ENCODE measurements at places on chromosomes 2 and 18.

DNA sequence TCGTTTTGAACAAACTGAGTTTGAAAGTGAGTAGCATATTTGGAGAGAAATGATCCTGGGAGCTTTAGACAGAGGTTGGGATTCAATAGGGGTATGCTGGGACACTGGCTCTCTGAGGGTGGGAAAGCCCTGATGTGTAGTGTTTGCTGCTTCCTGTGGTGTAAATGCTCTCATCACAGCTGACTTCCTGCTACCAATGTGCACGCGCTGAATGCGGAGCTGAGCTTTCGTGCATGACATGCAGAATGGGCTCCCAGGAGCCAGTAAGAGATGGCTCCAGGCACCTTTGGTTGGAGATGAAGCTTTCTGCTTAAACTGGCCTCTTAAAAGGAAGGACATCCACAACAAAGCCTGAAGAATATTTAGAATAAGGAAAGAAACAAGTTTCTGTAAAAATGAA, 224.1 kb upstream of the CCDC150 start:
- no peaks in the 10 kb centered on the region for H3K4me1 ChIP-seq
- no peaks in the 10 kb centered on the region for H3K36me3 ChIP-seq
- peaks cover 20% of the 10 kb centered on the region for H3K27me3 ChIP-seq
- no peak overlapping the region for H3K27ac ChIP-seq
- DNase-seq = no peak

GRCh38 chr18:13576598-13576997, 149.8 kb downstream of the FAM210A start:
- no peak overlapping the region for H3K27ac ChIP-seq
- H3K27me3 ChIP-seq = no peaks in the 10 kb centered on the region
- H3K4me1 ChIP-seq = peaks cover 35% of the 10 kb centered on the region
- no peaks in the 10 kb centered on the region for H3K36me3 ChIP-seq
- H3K4me3 ChIP-seq = no peak overlapping the region

DNA sequence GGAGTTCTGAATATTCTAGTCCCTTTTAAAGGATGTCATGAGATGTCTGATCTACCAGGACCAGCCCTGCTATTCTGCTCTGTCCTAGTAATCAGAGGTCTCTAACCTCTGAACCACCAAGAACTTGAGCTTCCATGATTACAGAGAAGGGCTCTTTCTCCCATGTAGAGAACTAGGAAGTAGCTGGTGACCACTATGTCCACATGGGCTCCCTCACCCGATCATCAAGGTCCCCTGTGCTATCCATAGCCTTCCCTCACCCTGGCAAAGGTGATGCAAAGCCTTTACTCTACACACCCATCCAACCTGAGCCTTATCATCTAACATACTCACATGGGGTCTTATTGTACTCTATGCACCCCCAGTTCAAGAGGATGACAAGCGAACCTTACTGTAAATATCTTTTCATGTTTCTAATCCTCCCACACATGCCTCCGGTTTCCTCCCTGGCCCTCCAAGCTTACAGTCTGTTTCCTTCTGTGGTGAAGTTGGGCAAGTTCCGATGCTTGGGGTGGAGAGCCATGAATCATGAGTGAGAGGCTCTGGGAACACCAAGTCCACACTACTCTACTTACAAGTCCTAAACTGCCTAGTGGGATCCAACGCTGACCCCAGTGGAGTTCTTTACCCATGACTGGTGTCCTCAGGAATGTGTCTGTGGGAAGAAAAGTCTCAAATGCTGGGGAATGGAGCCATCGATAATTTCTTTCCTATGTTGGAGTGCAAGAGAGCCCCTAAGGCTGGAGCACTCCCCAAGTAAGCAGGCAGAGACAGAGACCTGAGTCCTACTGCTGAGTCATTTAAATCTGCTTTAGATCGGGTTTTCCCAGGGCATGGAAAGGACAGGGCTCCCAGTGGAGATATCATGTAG, 73.3 kb upstream of the KLF7 start:
- H3K27ac ChIP-seq = no peak overlapping the region
- peaks cover 2% of the 10 kb centered on the region for H3K27me3 ChIP-seq
- DNase-seq = no peak
- H3K4me3 ChIP-seq = no peak overlapping the region
- H3K36me3 ChIP-seq = no peaks in the 10 kb centered on the region

- H3K27me3 ChIP-seq = no peaks in the 10 kb centered on the region
- peak overlapping the region; percentile 47 for H3K27ac ChIP-seq
- no peak overlapping the region for H3K4me3 ChIP-seq
- H3K4me1 ChIP-seq = no peaks in the 10 kb centered on the region
- H3K36me3 ChIP-seq = peaks cover 18% of the 10 kb centered on the region
Measured at GRCh38 chr2:61247204-61247812, 85.3 kb downstream of the C2orf74 start.

DNA sequence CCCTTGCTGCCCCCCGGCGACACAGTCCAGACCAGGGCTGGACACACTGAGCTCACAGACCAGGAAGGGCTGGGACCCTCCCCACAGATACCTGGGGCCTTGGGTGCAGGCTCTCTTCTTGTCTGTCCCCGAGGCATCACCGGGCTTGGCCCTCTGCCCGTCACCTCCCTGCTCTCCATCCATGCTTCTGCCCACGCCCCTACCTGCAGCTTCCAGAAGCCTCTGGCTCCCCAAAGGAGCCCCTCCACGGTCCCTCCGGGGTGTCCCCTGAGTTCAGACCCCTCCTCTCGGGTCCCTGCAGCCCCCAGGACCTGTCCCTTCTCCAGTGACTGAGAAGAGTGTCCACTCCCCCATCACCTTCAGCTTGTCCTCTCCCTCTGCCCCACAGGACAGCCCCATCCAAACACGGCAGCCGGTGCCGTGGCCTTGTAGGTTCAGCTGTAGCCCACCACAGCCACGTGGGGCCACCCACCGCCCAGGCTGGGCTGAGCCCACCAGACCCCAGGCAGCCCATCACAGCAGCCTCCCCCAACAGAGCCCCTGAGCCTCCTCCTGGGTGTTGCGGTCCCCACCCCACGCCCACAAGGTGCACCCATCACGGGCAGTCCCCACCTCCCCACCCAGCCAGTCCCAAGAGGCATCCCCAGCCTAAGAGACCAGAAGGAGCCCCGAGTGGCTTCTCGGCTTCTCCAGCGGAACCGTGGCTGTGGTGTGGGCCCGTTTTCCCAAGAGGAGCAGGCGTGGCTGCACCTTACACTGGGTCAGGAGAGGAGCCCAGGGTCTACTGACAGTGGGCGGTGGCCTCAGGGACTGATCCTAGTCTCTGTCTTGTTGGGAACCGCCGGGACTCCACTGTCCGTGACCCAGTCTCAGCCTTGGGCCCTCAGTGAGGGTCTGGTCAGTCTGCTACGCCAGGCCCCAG, 53.1 kb downstream of the RAMP1 start:
- no peak for DNase-seq
- H3K27ac ChIP-seq = no peak overlapping the region
- peaks cover 8% of the 10 kb centered on the region for H3K36me3 ChIP-seq
- H3K4me3 ChIP-seq = no peak overlapping the region
- peaks cover 11% of the 10 kb centered on the region for H3K4me1 ChIP-seq

- peak overlapping the region; percentile 91 for H3K4me3 ChIP-seq
- H3K27ac ChIP-seq = peak overlapping the region; percentile 94
- H3K27me3 ChIP-seq = peaks cover 3% of the 10 kb centered on the region
- peak; percentile 71 for DNase-seq
- H3K4me1 ChIP-seq = peaks cover 11% of the 10 kb centered on the region
Measured at GRCh38 chr2:88626171-88627054, 851 bp downstream of the EIF2AK3 start.

DNA sequence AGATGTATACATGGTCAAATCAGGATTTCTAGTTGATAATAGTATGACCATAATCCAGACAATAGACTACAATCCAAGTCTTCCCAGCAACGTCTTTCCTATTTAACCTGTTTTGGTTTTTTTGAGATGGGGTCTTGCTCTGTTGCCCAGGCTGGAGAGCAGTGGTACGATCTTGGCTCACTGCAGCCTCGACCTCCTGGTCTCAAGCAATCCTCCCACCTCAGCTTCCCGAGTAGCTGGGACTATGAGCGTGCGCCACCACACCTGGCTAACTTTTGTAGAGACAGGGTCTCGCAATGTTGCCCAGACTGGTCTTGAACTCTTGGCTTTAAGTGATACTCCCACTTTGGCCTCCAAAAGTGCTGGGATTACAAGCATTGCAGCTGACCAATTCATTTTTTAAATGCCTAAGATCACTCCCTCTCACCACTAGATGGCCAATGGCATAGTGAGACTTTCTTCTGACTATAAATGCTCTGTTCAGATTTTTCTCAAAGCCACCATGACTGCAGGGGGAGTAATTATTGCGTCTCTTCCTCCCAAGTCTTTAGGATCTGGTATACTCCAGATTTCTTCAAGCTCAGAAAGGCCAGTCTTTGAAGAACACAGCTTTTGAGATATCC, 47.6 kb downstream of the HNRNPLL start:
- H3K4me3 ChIP-seq = no peak overlapping the region
- no peaks in the 10 kb centered on the region for H3K27me3 ChIP-seq
- no peak for DNase-seq
- H3K36me3 ChIP-seq = no peaks in the 10 kb centered on the region
- no peaks in the 10 kb centered on the region for H3K4me1 ChIP-seq

- peaks cover 49% of the 10 kb centered on the region for H3K4me1 ChIP-seq
- H3K27ac ChIP-seq = no peak overlapping the region
- H3K27me3 ChIP-seq = no peaks in the 10 kb centered on the region
- no peaks in the 10 kb centered on the region for H3K36me3 ChIP-seq
Measured at GRCh38 chr2:28437149-28437835, 44.6 kb downstream of the FOSL2 start.

- peaks cover 2% of the 10 kb centered on the region for H3K27me3 ChIP-seq
- no peak overlapping the region for H3K4me3 ChIP-seq
- DNase-seq = no peak
- H3K36me3 ChIP-seq = peaks cover 3% of the 10 kb centered on the region
- H3K27ac ChIP-seq = no peak overlapping the region
Measured at GRCh38 chr2:57685032-57685431, 361.6 kb upstream of the VRK2 start.

- H3K36me3 ChIP-seq = peaks cover 25% of the 10 kb centered on the region
- no peak for DNase-seq
- no peak overlapping the region for H3K4me3 ChIP-seq
- H3K4me1 ChIP-seq = peaks cover 7% of the 10 kb centered on the region
- peak overlapping the region; percentile 22 for H3K27ac ChIP-seq
Measured at GRCh38 chr18:703213-703967, 9.0 kb downstream of the ENOSF1 start.

DNA sequence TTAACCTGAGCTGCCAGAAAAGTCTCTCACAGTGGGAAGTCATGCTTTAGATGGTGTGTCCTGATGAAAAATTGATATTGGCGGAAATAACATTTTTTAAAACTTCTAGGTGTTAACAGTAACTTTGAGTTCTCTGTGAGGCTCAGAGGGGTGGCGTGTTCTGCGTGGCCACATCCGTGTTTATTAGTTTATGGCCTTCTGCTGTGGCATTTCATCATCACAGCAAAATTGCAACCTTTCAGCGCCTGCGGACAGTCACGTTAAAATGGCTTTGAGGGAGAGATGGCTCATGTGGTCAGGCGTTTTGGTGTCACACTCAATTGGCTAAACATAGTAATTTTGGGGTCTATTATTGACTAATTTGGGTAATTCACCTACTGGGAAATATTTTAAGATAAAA, 42.4 kb downstream of the KLHL29 start:
- no peaks in the 10 kb centered on the region for H3K4me1 ChIP-seq
- H3K27ac ChIP-seq = no peak overlapping the region
- no peak overlapping the region for H3K4me3 ChIP-seq
- no peaks in the 10 kb centered on the region for H3K36me3 ChIP-seq
- DNase-seq = no peak

DNA sequence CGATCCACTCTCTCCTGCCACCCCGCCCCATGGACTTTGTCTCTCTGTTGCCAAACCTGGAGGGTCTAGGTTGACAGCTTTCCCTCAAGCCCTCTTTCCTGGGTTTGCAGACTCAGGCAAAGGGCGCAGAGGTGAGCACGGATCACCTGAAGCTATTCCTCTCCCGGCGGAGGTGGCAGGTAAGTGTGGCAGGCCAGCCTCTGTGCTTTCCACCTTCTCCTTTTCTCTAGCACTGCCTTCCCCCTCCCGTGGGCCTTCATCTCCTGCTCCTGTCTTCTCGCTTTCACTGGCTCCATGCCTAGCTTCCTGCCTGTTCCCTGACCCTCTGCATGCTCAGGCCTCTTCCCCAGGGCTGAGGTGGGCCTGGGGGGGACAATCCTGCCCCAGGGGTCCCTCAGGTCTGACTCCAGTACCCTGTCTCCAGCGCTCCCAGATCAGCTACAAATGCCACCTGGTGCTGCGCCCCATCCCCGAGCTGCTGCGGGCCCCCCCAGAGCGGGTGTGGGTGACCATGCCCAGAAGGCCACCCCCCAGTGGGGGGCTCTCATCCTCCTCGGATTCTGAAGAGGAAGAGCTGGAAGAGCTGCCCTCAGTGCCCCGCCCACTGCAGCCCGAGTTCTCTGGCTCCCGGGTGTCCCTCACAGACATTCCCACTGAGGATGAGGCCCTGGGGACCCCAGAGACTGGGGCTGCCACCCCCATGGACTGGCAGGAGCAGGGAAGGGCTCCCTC, 15.9 kb upstream of the GMPPA start:
- H3K36me3 ChIP-seq = no peaks in the 10 kb centered on the region
- no peak overlapping the region for H3K27ac ChIP-seq
- no peak overlapping the region for H3K4me3 ChIP-seq
- peaks cover 17% of the 10 kb centered on the region for H3K27me3 ChIP-seq

- DNase-seq = no peak
- H3K4me1 ChIP-seq = peaks cover 12% of the 10 kb centered on the region
- peaks cover 27% of the 10 kb centered on the region for H3K36me3 ChIP-seq
- H3K4me3 ChIP-seq = no peak overlapping the region
- no peaks in the 10 kb centered on the region for H3K27me3 ChIP-seq
- H3K27ac ChIP-seq = no peak overlapping the region
Measured at GRCh38 chr2:232236200-232236599, 142.4 kb upstream of the ALPP start.
